CD4-positive, alpha-beta T cell treated with Interleukin-10 for 1 hour (primary cell): ENCODE measurements at places on chromosomes 1 and 21.

DNA sequence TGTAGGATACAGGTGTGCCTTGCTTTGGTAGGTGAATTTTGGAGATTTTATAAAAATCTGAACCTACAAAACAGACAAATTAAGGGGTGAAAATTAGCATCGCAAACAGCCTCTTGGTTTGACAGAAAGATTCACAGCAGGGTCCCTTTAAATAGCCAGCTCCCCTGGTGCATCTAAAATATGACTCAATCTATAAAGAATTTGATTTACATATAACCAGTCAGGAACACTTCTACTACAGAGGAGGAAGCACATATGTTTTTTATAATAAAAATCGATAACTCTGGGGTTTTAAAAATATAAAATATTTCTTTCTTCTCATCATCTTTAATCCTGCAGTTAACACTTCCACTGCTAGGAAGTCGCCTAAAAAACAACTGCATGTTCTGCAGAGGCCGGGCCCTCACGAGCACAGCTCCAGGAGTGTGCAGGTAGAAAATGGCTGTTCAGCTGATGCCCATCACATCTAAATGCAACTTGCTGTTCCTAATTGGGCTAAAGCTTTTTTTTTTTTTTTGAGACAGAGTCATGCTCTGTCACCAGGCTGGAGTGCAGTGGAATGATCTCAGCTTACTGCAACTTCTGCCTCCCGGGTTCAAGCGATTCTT is 203.4 kb downstream of the HS2ST1 start:
- DNase-seq = no peak

- peak; percentile 80 for DNase-seq
Observed at GRCh38 chr1:205484985-205485967, 19.2 kb upstream of the CDK18 start.

- no peak for DNase-seq
Observed at GRCh38 chr21:41537356-41537755, 29.4 kb upstream of the TMPRSS2 start.

- DNase-seq = no peak
Observed at GRCh38 chr21:38511198-38511597, 12.9 kb upstream of the ERG start.

DNA sequence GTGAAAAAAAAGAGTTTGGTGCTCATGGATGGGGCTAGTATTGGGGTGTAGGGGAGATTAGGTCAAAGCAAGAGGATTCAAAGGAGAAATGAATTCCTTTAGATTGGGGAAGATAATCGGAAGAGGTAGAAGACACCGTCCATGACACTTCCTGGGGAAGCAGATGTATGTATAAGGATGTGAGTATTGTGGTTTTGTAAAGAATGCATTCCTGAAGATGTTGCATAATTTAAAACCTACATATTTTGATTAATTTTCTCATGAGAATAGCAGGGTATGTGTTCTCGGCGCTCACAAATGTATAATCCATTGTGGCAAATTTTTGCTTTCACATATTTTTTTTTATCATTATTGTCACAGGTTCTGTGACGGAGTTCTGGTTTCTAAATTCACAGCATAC is 5.5 kb upstream of the LGALS8 start:
- no peak for DNase-seq
